ENCODE measurements at places on chromosomes 11 and 22. TPM values are rescaled to one million over a fixed set of nuclear protein-coding genes. Genes with fewer than 3 reads are reported as not detected.

DNA sequence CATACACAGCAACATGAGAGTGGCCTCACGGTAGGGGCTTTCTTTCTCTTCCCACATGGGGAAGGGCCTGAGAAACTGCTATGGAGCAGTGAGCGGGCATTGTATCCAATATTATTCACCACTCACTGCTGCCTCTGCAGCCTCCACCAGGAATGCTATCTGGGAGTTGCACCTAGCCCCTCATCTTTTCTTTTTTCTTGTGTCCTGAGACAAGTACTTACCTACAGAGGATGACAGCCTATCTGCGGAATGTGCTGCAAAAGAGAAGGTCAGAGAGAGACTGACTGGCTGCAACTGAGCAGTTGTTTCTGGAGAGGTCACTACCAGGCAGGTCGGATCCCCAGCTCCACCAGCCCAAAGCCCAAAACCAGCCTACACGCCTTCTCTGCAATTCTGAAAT lies 52.1 kb upstream of the HTATIP2 start:
- DNase-seq = no peak

DNA sequence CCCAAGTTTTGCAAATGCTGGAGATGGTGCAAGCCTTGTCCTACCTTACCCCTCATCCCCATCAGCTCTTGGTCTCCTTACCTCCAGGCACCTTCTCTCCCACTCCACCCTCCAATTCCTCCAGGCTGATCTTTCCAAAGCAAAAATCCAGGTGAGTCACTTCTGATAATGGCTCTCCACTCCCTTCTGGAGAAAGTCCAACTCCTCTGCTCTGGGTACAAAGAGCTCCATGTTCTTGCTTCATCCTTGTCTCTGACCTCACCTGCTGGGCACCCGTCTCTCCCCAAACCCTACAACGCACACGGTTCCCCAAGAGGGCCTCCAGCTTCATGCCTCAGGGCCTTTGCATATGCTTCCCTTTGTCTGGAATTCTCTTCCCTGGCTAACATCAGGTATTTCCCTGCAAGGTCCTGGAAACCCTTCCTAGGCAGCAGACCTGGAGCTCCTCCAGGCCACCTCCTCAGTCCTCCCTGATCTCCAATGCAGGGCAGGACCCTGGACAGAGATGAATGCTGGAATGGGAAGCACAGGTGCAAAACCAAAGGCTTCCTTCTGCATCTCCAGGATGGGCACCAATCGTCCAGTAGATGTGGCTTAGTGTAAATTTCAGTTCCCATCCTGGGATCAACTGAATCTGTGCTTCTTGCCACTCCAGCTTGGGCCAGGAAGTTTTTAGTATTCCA lies 22.7 kb downstream of the IFT27 start:
- no peak for DNase-seq

- no peak for DNase-seq
Measured at GRCh38 chr22:42800451-42801251, 56.4 kb downstream of the ARFGAP3 start.

- DNase-seq = peak; percentile 75
Measured at GRCh38 chr22:27581688-27582087, 219.9 kb downstream of the MN1 start.

DNA sequence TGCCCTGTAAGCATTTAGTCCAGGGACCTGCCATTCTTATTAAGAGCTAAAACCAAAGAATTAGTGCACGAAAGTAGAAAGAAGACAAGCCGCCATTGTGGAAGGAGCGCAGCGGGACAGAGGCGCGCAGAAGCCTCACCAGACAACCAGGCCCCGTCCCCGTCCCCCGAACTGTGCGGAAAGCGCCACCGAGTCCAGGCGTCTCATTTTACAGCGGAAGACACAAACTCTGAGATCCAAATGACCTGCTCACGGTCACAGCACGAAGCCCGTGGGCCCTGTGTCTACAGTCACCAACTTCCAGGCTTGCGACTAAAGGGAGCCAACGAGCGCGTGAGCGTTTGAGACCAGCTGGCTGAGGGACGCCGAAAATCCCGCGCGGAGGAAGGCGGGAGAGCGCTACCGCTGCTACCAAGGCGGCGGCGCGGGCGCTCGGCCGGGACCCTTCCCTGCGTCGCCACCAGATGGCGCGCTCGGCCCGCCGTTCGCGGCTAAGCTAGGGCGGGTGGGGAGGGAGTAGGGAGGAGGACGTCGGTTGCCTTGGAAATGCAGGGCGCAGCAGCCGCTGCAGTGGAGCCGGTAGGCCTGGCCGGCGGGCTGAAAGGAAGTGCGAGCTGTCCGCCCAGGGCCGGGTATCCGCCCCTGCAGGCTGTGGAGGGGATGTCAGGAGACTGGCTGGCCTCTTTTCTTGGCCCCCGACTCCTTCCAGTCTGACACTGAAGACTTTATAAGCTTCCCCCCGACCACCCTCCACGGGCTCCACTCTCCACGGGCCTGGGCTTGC lies 434 bp upstream of the CCDC83 start:
- DNase-seq = peak; percentile 94

DNA sequence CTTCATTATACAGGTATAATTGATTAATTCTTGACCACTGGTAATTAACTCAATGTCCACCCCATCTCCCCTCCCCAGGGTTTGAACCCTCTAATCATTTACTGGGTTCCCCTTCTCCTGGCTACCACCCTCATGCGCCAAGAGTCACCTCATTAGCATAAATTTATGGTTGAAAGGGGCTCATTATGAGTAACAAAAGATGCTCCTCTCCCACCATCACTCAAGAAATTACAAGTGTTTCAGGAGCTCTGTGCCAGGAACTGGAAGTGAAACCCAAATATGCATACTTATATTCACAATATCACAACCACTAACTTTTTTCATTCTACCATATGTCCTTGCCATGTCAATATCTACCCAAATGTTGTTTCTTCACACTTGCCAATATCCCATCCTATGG lies 7.8 kb upstream of the STIP1 start:
- no peak for DNase-seq

- DNase-seq = no peak
Measured at GRCh38 chr11:73465871-73466270, 89.7 kb downstream of the RELT start.

DNA sequence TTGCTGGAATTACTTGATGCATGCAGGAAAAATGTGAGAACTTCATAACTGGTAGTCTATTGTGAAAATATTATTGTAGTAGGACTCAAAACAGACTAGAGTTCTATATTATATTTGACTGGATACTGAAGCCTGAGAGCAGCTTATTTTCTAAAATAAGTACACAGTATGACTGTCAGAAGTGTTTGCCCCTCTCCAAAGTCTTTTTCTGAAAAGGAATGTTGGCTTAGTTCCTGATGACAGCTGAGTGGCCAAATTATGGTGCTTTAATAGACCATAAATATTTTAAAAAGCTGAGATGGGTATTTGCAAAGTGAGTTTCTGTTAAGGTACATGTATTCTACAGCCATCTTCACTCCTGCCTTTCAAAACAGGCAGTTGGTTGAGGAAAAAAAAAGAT lies 13.1 kb downstream of the ZBED5 start:
- no peak for DNase-seq

GRCh38 chr11:111707691-111708067 lies 58.5 kb downstream of the PPP2R1B start:
- DNase-seq = no peak

GRCh38 chr11:35414311-35414710 lies 5.0 kb downstream of the SLC1A2 start:
- no peak for DNase-seq

GRCh38 chr11:110977661-110978060 lies 265.4 kb upstream of the ARHGAP20 start:
- DNase-seq = no peak

GRCh38 chr11:72988821-72989220 lies 153.3 kb downstream of the FCHSD2 start:
- DNase-seq = no peak

DNA sequence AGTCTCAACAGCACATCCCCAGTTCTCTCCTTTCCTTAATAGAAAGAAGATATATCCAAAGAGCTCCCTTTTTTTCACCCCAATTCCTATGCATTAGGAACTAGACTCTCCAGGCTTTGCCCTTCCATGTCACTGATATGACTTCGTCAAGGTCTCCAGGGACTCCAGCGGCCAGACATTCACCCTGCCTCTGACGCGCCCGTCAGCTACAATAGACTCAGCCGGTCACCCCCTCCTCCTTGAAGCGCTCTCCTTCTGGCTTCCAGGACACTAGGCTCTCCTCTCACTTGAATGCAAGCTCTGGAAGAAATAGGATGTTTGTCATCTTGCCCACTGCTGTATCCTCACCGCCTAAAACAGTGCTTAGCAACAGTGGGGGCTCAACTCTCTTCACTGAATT lies 14.9 kb upstream of the ELFN2 start:
- DNase-seq = no peak

- peak; percentile 28 for DNase-seq
Measured at GRCh38 chr11:65295001-65295400, 19.7 kb upstream of the CDC42EP2 start.

DNA sequence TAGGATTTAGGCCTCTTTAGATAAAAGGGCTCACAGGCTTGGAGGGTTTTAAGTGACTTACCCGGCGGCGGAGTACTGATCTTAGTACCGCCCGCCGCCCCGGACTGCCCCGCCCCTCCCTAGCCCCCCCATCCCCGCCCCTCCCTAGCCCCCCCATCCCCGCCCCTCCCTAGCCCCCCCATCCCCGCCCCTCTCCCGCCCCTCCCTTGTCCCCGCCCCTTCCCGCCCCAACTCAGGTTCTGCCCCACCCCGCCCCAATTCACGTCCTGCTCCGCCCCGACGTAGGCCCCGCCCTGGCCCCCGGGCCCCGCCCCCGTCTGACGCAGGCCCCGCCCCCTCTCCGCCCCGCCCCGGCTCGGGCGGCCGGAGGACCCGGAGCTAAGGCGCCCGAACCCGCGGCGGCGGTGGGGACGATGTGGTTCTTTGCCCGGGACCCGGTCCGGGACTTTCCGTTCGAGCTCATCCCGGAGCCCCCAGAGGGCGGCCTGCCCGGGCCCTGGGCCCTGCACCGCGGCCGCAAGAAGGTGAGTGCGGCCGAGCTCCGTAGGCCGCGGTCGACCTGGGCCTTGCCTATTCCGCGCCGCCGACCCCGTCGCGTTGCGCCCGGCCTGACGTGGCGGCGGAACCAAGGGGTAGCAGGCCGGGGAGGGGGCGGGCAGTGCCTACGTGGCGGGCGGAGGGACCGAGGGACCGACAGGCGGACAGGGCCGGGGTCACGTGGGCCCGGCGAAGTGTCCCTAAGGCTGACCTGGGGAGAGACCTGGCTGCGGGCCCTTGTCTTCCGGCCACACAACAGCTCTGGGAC lies at the start of gene SCYL1:
TSS of gene SCYL1 (plus strand) at position 343 of the 805 bp plus-strand sequence. CDS start at position 414, 71 bp downstream.
- DNase-seq = peak; percentile 83

DNA sequence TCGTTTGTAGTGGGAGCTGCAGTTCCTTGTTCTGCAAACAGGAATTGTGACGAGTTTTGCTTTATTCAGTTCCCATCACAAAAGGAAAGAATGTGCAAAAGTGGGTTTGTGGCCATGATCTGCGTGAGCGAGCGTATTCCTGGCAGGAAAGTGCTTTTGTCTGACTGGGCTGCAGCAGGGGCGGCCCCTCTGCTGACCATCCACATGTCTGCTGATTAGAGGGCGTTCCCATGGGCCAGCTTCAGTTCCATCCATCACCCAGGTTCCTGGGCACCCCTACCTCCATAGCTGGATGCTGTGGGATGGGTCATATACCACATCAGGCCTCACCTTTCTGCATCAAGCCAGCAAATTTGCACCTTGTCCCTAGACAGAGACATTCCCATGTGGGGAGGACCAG lies 28.9 kb upstream of the GAL start:
- no peak for DNase-seq

GRCh38 chr11:66933531-66933930 lies 24.7 kb downstream of the PC start:
- no peak for DNase-seq

- no peak for DNase-seq
Measured at GRCh38 chr11:83611031-83611430, 324.9 kb upstream of the CCDC90B start.

DNA sequence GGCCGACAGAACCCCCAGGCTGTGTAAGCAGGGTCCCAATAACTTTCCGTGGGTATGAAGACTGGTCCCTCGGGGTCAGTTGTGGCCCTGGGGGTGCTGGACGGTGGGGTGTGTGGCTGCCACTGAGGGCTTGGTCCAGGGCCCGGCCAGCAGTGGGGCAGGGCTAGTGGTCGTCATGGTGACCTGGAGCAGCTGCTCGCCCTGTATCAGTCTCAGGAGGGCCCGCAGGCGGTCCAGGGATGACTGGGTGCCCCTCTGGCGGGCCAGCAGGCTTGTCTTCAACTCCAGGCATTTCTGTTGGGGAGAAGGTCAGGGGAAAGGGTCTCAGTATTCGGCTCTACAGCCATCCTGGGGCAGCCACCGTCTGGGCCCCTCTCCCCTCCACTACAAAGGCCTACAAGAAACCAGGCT lies 126.8 kb downstream of the PHF21B start:
- no peak for DNase-seq

- no peak for DNase-seq
Measured at GRCh38 chr11:27894552-27894951, 194.3 kb upstream of the BDNF start.

DNA sequence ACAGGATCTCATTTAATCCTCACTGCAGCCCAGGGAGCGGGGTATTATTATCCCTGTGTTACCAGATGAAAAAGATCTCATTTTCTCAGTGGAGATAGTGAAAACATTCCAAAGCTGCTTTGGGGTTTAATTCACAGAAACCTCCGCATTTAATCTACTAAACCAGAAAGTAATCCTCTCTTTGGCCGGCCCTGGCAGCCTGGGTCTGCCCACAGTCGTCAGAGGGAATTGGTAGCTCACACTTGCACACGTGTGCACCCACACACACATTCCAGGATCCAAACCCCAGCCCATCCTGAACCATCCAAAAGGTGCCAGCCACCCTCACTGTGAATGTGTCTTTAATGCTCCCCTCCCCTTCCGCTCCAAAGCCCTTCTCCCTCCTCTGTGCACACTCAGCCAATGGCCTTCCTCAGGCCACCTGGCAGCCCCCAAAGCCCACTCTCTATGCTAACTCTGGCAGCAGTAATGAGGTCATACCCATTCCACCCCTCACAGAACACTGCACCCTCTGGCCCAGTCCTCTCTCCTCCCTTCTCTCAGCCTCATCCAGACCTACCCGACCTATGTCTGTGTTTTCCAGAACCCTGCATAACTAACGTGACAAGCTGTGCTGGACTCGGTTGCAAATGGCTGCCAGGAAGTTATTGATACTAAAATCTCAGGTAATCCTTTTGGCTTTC lies 466.2 kb downstream of the SOX6 start:
- DNase-seq = peak; percentile 23

DNA sequence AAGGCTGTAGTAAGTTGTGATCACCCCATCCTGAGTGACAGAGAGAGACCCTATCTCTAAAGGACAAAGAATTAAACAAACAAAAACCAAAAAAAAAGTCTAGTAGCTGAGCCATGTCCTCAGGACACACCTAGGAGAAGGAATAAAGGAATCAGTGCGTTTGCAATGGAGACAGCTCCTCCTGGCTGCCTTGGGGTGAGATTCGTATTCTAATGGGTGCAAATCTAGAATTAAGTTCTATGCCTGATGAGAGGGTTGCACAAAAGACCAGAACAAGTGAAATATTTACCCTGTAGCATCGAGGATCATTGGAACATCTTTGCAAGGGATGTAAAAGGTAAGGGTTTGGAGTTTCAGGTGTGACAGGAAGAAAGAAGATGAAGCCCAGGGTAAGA lies 70.3 kb upstream of the BMAL1 start:
- DNase-seq = no peak

Gene SPI1
- 35.3 TPM for total RNA-seq

Gene SCARF2
- total RNA-seq = 17.6 TPM

Gene PAK1
- 114 TPM for total RNA-seq

Gene MFRP
- not detected for total RNA-seq

Gene SF1
- 263 TPM for total RNA-seq

Gene MOV10L1
- total RNA-seq = 2.6 TPM

Gene GLYAT
- 0.49 TPM for total RNA-seq

Gene KRTAP5-2
- 0.26 TPM for total RNA-seq

Gene HEPN1
- not detected for total RNA-seq

Gene CRACR2B
- 40.5 TPM for total RNA-seq

Gene OR5B21
- total RNA-seq = not detected

All from mucosa of gallbladder (tissue), 1 donor.